T-cell (primary cell): ENCODE measurements at places on chromosomes 11 and 22.

DNA sequence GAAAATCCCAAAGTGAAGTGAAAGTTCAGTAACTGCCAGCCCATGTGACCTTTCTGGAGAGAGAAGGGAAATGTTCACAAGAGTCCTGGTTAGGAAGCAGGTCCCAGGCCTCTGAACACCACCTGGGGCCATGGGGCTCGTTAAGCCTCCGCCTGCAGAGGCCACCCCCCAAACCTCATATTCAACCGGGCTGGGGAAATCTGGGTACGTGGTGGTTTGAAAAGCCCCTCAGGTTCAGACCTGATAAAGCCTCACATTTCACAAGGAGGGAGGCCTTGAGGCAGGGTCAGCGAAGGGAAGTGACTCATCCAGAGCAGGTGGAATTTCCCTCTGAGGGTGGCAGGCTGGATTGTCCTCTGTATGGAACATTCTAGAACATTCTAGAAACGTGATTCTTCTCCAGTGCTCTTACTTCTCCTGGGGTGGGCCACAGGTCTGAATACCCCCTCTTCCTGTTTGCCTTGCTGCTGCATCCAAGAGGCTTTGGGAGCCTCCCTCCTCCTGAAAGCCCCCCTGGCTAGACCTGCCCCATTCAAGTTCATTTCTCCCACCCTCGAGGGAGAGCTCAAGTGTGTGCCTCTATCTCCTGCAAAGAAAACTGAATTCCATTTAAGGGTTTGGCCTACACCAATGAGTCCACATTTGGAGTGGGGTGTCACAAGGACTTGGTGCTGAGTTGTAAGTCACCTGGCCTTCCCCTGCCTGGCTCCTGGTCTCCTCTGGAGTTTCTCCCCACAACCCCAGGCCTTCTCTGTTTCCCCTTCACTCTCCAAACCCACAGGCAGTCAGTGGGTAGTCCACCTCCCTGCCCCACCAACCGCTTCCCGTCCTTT, 6.3 kb downstream of the FXYD2 start:
- DNase-seq = no peak

DNA sequence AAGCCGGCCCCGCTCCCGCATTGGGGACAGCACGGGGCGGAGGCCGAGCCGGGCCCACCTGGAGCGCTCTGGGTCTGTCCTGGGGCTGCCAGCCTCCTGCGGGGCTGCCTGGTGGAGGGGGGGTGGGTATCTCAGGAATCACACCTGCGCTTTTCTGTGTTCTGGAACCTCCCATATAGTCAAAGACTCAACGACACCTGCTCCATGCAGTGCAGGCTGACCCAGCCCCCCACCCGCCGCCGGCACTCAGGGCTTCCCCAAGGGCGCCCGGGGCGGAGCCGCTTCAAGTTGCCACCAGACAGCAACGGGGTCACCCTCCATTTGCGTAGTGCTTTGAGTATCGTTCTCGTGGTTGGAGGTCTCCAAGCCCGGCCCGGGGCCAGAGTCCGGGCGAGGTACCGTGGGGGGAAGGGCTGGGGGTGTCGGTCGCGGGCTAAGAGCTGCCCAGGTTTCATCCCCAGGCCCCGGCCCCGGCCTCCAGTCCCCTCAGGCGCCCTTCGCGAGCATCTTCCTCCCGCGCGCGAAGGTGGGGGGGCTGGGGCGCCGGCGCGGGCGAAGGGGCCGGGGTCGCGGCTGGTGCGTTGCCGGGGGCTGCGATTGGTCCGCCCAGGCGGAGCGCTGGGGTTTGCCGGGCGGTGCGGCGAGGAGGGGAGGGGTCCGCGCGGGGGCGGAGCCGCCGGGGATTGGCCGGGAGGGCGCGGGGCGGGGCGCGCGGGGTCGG, 6.6 kb downstream of the TSPAN4 start:
- no peak for DNase-seq

DNA sequence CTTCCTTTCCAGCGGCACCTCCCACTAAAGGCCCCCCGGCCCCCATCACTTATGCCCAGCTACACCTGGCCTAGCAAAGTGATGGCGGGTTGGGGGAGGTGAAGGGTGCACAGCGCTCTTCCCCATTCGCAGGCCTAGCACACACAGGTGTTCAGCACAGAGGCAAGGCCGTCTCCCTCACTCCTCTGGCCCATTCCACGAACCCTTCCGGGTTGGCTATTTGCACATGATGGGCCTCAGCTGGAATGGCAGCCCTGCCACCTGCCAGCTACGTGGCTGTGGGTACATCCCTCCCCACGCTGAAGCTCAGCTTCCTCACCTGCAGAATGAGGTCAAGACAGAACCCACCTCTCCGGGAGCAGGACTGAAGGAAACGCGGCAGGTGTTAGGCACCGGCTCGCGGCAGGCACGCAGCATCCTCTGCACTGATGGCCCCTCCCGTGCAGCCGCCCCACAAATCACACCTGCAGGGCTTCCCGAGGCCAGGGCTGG, 4.8 kb downstream of the KIAA0930 start:
- DNase-seq = no peak

GRCh38 chr22:22085702-22086500, 103.3 kb upstream of the TOP3B start:
- no peak for DNase-seq

- no peak for DNase-seq
Observed at GRCh38 chr11:118921121-118921928, 4.4 kb downstream of the BCL9L start.

- no peak for DNase-seq
Observed at GRCh38 chr11:32081129-32081641, 9.7 kb upstream of the RCN1 start.

DNA sequence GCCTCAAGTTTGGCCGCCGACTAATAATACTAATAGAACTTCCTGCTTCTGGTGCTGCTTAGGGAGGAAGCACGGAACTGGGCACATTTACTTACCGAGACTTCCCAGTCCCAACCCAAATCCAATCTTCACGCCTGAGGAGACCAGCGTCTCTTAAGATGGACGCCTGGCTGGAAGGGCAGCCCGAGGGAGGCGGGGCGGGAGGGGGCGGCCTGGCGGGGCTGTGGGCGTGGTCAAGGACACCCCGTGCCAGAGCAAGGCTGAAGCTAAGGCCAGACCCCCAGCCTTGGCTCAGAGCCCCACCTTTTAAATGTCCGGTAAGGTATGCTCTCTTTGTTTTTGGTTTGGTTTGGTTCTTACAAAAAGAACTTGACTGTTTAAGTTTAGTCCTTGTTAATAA, at the start of gene GDPD4:
Gene GDPD4, minus strand, starts transcription at position 177 of the 400 bp plus-strand sequence. CDS start 16,549 bp downstream, outside the sequence.
- no peak for DNase-seq

DNA sequence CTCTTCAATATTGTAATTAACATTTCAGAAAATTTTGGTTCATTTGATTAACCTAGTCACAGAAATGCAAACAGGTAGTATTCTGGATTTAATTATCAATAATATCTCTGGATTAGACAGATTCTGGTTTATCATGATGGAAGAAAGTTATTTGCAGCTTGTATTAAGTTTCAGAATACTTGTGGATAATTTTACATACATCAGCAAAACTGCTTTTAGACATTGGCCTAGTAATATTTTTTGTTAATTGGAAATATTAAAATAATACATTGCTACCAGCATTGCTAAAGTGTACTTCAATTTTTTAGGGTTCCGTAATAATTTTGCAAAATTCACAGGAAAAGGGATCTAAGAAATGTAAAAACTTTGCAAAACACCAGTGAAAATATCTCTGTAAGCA, 3.8 kb upstream of the OR5D14 start:
- DNase-seq = no peak

DNA sequence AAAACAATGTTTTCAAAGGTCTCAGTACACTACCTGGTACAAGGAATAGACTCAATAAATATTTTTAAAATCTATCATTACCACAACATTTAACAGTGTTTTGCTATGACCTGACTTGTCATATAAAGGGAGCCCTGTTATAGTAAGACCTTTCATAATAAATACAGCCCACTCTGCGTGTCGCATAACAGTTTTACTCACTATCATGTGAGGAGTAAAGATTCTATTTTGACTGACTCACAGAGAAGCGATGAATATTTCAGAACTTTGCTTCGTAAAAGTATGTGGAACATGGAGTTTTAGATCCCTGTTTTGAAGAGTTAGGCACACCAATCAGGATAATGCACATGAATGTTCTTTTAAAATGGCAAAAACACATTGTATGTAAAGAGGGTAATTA, 531.2 kb downstream of the KCNA4 start:
- DNase-seq = no peak

DNA sequence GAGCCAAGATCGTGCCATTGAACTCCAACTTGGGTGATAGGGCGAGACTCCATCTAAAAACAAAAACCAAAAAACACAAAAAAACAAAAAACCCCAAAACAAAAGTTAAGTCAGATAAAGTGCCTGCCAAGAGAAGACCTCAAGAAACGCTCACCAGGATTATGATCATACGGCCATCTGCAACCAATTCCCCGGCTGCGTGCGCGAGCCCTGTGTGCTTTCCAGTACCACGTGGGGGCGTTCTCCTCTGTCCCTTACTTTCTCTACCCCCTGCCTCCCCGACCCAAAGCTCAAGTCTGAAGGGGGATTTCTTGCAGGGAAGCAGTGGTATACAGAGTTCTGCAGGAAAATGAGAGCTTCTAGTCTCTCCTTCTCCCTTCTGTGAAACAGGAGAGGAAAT, 10.5 kb upstream of the RPS19BP1 start:
- no peak for DNase-seq

DNA sequence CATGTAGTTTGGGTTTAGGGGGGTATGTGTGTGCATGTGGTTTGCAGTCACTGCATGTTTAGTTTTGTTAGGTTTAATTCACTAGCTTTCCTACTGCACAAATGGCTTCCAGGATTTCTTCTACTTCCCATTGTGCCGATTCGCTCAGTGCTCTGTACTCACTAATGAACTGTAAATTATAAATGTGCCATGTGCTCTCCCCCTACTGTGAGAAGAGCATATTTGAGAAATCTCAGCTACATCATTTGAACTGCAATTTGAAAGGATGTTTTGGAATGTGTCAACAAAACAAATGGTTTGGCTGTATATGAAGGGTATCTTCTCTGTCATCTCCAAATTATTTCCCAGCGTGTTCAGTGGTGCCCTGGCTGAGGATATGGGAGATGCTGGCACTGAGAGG, 28.1 kb downstream of the CYB5R2 start:
- DNase-seq = no peak

GRCh38 chr22:44723801-44724200, 21.8 kb downstream of the PRR5 start:
- DNase-seq = no peak

DNA sequence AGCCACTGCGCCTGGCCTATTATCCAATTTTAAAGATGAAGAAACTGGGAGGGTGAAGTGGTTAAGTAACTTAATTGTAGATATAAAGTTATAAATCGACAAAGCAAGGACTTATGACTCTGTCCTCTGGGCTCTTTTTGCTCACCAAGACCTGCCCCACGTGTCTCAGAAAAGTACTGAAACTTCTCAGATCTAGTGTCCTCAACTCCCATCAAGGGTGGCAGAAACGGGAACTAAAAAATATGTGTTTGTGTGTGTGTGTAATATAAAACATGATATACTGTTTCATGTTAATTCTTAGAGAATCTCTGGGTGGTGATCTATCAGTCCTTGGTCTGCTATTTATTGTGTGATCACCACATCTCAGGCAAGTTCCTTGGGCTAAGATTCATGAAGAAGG, 104.9 kb downstream of the GAB2 start:
- no peak for DNase-seq
